ENCODE measurements at places on chromosomes 3 and 15.

DNA sequence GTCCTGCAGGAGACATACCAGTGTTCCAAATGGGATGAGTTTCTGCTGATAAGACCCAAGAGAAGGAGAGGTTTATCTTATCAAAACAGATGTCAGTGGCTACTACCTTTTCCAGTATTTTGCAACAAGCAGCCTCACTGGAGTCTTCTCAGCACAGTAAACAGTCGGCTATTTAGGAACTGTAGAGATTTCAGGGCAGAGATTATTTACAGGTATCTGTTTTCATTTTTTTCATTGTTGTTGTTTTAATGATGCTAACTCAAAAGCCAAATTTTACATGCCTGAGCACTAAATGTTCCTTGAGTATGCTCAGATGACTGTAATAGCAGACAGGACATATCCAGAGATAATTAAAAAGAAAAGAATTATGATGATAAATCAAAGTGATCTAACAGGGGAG is 252.1 kb downstream of the EPHA6 start:
- DNase-seq, result no peak

DNA sequence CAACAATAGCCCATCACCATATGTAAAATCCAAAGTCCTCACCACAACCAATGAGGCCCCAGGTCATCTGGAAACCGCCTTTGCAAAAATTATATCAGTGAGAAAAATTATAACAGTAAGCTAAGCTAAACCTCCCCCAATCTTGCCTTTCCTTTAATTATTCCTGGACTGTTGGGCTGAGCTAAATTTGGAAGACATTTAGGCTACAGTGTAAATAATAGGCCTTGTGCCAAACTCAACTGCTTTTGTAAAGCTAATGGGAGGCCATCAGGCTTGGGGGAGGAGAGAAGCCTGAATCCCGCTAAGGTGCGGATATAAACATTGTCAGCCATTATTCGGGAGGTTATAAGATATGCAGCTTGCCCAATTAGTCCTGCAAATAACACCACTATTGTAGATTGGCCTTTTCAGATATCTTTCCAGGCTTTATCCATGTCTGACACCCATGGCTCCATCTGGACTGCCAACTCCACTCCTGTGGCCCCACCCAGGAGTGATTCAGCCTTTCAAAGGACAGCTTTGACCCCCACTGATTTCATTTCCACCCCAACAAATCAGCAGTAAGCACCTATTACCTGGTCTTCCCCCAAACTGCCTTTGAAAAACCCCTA is 53.0 kb upstream of the CA12 start:
- no peak for DNase-seq

- no peak for DNase-seq
These were observed 59.4 kb downstream of the HACD2 start for GRCh38 chr3:123525433-123525832.

- DNase-seq, result no peak
These were observed 5.6 kb downstream of the RAB6B start for GRCh38 chr3:133890037-133890436.

- DNase-seq, result no peak
These were observed 352.1 kb upstream of the ALCAM start for GRCh38 chr3:105014631-105015030.

GRCh38 chr3:270688-271087 is 74.1 kb downstream of the CHL1 start:
- no peak for DNase-seq

DNA sequence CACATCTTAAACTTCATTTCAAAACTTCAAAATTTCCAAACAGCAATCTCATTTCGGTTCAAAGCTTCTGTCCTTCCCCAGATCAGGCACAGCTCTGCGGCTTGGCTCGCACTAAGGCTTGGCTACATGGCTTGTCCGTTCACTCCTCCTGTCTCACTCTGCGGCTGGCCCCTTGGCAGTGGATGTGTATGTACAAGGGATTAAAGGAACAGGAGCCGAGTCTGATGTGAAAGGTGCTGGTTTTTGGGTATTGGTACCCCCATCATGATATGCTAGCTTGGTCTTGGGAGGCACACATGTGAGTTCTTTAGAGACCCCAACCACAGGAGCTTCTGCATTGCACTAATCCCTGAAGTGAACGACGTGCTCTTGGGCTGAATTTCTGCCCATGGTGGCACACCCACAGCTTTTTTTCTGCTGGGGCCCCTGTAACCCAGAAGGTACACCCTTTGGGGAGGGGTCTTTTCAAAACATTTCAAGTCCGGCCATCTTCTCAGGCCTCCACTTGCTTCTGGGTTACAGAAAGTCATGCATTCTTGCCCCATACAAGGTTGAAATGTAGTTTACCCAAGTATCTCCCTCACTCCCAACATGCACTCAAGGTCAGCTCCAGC is 12.6 kb downstream of the TM6SF1 start:
- DNase-seq, result no peak

GRCh38 chr3:58059349-58060321 is 51.4 kb downstream of the FLNB start:
- DNase-seq, result no peak

DNA sequence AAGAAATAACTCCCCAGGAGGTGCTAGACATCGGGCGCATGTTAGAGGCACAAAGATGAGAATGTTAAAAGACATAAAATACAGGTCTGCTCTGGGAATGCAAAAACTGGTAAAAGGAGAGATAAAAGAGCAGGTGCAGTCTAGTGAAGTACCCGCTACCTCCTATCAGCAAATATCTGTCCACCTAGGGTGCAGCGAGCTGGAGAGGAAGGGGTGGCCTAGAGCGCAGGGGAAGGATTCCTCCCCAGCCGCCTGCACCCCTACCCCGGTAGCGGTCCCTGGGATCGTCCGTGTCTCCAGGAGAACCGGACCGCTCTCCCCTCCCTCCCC is 237 bp upstream of the ZNF662 start:
- DNase-seq, result no peak

- DNase-seq, result no peak
These were observed 56.1 kb upstream of the RAD18 start for GRCh38 chr3:9019259-9019961.

GRCh38 chr3:126291537-126291936 is 65.7 kb downstream of the KLF15 start:
- no peak for DNase-seq

DNA sequence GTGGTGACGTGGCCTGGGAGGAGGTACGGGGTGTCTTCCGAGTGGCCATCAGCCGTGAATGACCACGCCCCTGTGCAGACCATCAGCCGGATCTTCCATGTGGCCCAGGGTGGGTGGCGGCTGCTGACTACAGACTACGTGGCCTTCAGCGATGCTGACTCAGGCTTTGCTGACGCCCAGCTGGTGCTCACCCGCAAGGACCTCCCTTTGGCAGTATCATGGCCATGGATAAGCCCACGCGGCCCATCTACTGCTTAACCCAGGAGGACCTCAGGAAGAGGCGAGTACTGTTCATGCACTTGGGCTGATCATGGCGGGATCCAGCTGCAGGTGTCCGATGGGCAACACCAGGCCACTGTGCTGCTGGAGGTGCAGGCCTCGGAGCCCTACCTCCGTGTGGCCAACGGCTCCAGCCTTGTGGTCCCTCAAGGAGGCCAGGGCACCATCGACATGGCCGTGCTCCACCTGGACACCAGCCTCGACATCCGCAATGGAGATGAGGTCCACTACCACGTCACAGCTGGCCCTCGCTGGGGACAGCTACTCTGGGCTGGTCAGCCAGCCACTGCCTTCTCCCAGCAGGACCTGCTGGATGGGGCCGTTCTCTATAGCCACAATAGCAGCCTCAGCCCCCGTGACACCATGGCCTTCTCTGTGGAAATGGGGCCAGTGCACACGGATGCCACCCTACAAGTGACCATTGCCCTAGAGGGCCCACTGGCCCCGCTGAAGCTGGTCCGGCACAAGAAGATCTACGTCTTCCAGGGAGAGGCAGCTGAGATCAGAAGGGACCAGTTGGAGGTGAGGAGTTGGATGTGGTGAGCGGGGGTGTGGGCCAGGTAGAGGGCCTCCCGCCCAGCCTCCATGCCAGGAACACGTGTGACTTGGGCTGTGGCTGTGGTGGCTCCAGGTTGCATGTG is 178.4 kb downstream of the TBC1D2B start:
- no peak for DNase-seq

GRCh38 chr3:154095832-154096421 is 25.3 kb upstream of the ARHGEF26 start:
- no peak for DNase-seq

GRCh38 chr15:82979726-82980125 is 6.3 kb upstream of the RAMAC start:
- no peak for DNase-seq

DNA sequence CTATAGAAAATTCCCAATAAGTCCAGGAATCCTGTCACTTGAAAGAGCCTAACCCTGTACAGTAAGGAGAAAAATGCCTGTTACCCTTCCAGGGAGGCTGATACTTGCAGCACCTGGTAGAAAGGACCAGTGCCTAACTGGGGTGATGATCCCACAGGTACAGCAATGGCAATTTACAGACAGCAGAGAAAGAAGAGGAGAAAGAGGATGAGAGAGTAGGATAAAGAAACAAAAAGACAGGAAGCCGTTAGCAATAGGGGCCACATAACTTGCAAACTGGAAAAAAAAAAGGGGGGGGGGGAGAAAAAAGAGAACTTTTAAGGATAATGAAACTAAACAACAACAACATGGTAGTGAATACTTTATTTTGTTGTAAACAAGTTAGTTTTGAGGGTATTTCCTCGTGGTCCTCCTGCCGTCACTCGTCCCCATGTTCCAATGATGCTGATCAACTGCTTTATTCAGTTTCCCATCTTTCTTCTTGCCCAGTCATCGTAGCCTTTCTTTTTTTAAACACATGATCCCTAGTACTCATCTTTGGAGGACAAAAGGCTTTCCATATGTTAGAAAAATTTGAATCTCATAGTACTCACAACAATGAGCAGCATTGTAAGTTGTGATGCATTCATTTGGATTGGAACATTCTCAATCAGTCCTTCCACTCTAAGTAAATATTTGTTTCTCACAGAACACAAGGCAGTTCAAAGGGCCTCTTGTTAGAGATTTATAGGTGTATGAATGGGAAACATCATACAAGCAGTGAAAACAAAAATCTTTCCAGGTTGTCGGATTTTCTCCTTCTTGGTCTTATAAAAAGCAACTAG is 8.6 kb downstream of the TM4SF1 start:
- no peak for DNase-seq

DNA sequence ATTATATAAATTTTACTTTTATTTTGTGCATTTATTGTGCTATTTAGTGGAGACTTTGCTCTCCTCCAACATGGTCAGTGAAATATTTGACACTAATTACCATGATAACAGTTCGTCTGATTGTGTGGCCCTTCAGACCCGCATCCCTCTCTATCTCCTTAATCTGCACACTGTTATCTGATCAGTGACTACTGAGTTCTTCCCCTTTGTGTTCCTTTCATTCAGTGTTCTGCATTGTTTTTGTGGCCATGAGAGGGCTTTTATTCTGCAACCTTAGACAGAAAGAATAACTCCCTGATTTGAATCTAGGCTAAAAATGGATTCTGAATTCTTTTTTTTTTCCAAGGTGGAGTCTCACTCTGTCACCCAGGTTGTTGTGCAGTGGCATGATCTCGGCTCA is 11.9 kb upstream of the FMN1 start:
- DNase-seq, result no peak

GRCh38 chr3:144200466-144200865 is 228.8 kb downstream of the DIPK2A start:
- no peak for DNase-seq

DNA sequence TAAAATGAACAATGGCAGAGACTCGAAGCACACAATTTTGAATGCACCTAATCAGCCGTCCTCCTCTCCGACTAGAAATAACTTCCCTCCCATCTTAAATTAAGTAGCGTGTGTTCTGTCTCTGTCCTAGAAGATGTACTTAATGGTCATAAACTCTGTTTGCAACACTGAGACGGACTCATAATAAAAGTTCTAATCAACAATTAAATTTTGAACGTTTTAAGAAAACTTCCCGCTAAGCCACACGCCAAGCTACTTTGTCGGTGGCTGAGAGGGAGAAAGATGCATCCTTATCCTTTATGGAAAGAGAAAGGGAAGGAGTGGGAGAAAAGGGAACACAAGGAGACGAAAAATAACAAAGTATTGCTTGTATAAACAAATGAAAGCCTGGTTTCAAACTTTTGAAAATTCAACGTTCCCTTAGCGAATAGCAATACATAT is 989 bp downstream of the GNB4 start:
- no peak for DNase-seq

- DNase-seq, result no peak
These were observed 16.7 kb upstream of the PPP1R2 start for GRCh38 chr3:195559723-195560409.

- DNase-seq, result no peak
These were observed 26.8 kb downstream of the CMC1 start for GRCh38 chr3:28267984-28268849.
